ENCODE measurements at places on chromosomes 12 and 14.

- peaks cover 2% of the 10 kb centered on the region for H3K4me1 ChIP-seq
- peak within 1 kb of the TSS; percentile 15 for H3K27ac ChIP-seq
Measured at GRCh38 chr12:69738351-69739286, at the start of gene RAB3IP. Gene RAB3IP (plus strand): TSS chr12:69738860. CDS start chr12:69755409, 16,549 bp downstream.

DNA sequence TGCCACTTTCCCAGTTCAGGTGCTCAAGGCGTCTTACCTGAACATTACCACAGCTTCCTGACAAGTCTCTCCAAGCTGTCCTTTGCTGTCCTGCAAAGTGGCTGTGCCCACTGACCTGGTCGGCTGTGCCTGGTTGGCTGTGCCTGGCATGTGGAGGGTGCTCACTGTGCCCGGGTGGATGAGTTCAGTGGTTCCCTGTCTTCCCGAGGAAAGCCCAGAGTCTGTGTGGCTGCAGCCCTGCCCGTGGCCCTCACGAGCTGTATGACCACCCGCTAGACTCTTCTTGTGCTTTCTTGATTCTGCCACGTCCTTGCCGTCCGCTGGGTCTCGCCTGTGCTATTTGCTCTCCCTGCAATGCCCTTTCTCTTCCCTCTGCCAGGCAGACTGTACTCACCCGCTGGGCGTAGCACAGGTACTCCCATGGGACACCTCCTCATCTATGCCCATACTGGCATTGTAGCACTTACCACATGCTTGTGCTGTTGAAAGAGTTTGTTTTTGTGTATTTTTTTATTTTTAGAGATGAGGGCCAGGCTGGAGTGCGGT is 95.9 kb downstream of the TSPAN9 start:
- no peaks in the 10 kb centered on the region for H3K36me3 ChIP-seq
- no peaks in the 10 kb centered on the region for H3K27me3 ChIP-seq
- peaks cover 3% of the 10 kb centered on the region for H3K4me1 ChIP-seq
- H3K27ac ChIP-seq, result no peak overlapping the region
- H3K4me3 ChIP-seq, result no peak overlapping the region

- no peak overlapping the region for H3K27ac ChIP-seq
- no peaks in the 10 kb centered on the region for H3K36me3 ChIP-seq
- H3K4me1 ChIP-seq, result no peaks in the 10 kb centered on the region
- H3K27me3 ChIP-seq, result no peaks in the 10 kb centered on the region
Measured at GRCh38 chr14:36423430-36423829, 96.6 kb downstream of the NKX2-1 start.

- H3K27me3 ChIP-seq, result no peaks in the 10 kb centered on the region
- no peak overlapping the region for H3K4me3 ChIP-seq
- H3K36me3 ChIP-seq, result no peaks in the 10 kb centered on the region
- no peak overlapping the region for H3K27ac ChIP-seq
- peaks cover 19% of the 10 kb centered on the region for H3K4me1 ChIP-seq
Measured at GRCh38 chr12:109762071-109762672, 48.5 kb downstream of the FAM222A start.

GRCh38 chr12:113062502-113063395 is 6.2 kb downstream of the DTX1 start:
- H3K27me3 ChIP-seq, result no peaks in the 10 kb centered on the region
- no peak overlapping the region for H3K27ac ChIP-seq
- H3K4me3 ChIP-seq, result no peak overlapping the region
- no peaks in the 10 kb centered on the region for H3K4me1 ChIP-seq
- no peak for DNase-seq

GRCh38 chr12:41563051-41563450 is 374.9 kb downstream of the PDZRN4 start:
- H3K36me3 ChIP-seq, result no peaks in the 10 kb centered on the region
- DNase-seq, result no peak
- H3K27ac ChIP-seq, result no peak overlapping the region
- H3K27me3 ChIP-seq, result no peaks in the 10 kb centered on the region
- no peaks in the 10 kb centered on the region for H3K4me1 ChIP-seq

- H3K27me3 ChIP-seq, result no peaks in the 10 kb centered on the region
- H3K4me3 ChIP-seq, result no peak overlapping the region
- H3K27ac ChIP-seq, result no peak overlapping the region
- no peaks in the 10 kb centered on the region for H3K36me3 ChIP-seq
- no peak for DNase-seq
Measured at GRCh38 chr12:121102307-121102706, 30.4 kb upstream of the P2RX7 start.

GRCh38 chr12:66352197-66352596 is 49.9 kb downstream of the HELB start:
- no peaks in the 10 kb centered on the region for H3K4me1 ChIP-seq
- no peak for DNase-seq
- H3K27ac ChIP-seq, result no peak overlapping the region
- H3K36me3 ChIP-seq, result no peaks in the 10 kb centered on the region
- no peak overlapping the region for H3K4me3 ChIP-seq

GRCh38 chr12:16198884-16199283 is 78.6 kb downstream of the SLC15A5 start:
- no peak overlapping the region for H3K4me3 ChIP-seq
- no peak for DNase-seq
- no peaks in the 10 kb centered on the region for H3K36me3 ChIP-seq
- H3K4me1 ChIP-seq, result no peaks in the 10 kb centered on the region
- no peaks in the 10 kb centered on the region for H3K27me3 ChIP-seq

DNA sequence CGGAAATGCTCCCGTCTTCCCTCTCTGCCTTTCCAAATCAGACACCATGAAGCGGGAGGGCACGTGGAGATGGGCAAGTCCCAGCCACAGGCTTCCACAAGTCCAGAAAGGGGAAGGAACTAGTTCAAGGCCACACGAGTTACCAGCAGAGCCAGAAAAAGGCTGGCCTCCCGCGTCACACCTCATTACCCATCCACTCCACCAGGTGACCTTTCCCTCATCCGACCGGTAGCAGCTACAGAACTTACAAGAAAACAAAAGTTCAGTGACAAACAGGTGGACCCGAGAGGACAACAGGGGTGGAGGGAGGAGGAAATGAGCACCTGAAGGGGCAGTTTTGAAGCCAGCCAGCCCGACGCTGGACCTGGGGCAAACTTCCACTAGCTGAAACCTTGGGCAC is 46.9 kb downstream of the CHGA start:
- H3K36me3 ChIP-seq, result no peaks in the 10 kb centered on the region
- no peaks in the 10 kb centered on the region for H3K4me1 ChIP-seq
- H3K27ac ChIP-seq, result no peak overlapping the region
- no peaks in the 10 kb centered on the region for H3K27me3 ChIP-seq

DNA sequence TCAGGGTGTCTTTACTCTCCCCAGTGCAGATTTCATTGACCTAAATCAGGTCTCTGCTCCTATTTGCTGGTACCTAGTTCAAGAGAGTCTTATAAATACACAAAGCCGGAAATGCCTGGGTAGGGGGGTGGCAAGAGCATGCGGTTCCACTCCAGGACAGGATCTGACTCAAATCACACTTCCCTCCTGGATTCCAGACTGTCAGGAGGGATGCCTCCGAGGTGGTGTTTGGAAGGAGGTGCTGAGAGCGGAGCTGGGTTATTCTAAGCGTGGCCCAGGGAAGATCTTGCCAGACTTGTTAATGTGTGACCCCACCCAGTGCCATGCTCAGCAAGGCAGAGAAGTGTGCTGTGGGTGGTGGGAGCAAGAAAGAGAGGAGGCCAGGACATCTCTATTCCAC is 49.8 kb downstream of the B4GALNT3 start:
- no peak overlapping the region for H3K4me3 ChIP-seq
- DNase-seq, result no peak
- H3K4me1 ChIP-seq, result no peaks in the 10 kb centered on the region
- no peak overlapping the region for H3K27ac ChIP-seq

DNA sequence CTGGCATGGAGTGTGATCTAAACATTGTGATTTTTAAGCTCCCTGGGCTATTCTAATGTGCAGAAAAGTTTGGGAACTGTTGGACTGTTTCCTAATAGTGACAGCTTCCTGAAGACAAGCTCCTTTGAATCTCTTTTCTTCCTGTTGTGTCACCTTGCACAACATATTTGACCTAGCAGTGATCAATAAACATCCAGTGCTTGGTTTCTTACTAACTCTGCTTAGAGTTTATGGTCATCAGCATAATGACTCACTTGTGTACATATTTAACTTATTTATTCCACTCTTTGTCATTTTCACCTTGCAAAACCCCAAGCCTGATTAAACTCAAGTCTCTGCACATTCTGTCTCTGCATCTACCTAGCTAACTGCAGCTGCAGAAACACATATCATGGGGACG is 27.3 kb upstream of the TBC1D30 start:
- H3K27ac ChIP-seq, result no peak overlapping the region
- H3K4me3 ChIP-seq, result no peak overlapping the region
- H3K36me3 ChIP-seq, result no peaks in the 10 kb centered on the region
- no peaks in the 10 kb centered on the region for H3K4me1 ChIP-seq
- H3K27me3 ChIP-seq, result no peaks in the 10 kb centered on the region

GRCh38 chr14:69298131-69299071 is 38.4 kb downstream of the GALNT16 start:
- H3K27me3 ChIP-seq, result peaks cover 3% of the 10 kb centered on the region
- H3K36me3 ChIP-seq, result no peaks in the 10 kb centered on the region
- no peak overlapping the region for H3K4me3 ChIP-seq
- H3K4me1 ChIP-seq, result peaks cover 2% of the 10 kb centered on the region
- peak; percentile 78 for DNase-seq

GRCh38 chr12:13197526-13198143 is 1.1 kb downstream of the EMP1 start:
- no peaks in the 10 kb centered on the region for H3K27me3 ChIP-seq
- H3K27ac ChIP-seq, result peak overlapping the region; percentile 82
- H3K4me1 ChIP-seq, result peaks cover 3% of the 10 kb centered on the region
- H3K4me3 ChIP-seq, result peak overlapping the region; percentile 52
- no peak for DNase-seq

DNA sequence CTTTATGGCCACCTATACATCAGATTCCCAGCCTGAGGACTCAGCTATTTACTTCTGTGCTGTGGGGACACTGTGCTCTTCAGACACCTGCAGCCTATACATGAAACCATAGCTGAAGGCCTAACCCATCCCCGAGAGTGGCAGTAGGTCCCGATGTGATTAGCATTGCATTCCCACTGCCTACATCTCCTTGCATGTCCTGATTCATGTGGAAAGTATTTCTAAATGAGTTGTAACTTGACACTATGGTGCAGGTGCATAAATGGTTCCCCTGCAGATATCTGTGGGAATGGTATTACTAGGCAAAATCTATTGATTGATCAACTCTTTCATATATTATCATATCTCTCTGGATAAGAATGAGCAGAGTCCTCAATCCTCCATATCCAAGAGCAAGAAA is 433.5 kb downstream of the DAD1 start:
- DNase-seq, result no peak
- no peaks in the 10 kb centered on the region for H3K27me3 ChIP-seq
- no peaks in the 10 kb centered on the region for H3K4me1 ChIP-seq
- H3K4me3 ChIP-seq, result no peak overlapping the region
- H3K27ac ChIP-seq, result no peak overlapping the region

DNA sequence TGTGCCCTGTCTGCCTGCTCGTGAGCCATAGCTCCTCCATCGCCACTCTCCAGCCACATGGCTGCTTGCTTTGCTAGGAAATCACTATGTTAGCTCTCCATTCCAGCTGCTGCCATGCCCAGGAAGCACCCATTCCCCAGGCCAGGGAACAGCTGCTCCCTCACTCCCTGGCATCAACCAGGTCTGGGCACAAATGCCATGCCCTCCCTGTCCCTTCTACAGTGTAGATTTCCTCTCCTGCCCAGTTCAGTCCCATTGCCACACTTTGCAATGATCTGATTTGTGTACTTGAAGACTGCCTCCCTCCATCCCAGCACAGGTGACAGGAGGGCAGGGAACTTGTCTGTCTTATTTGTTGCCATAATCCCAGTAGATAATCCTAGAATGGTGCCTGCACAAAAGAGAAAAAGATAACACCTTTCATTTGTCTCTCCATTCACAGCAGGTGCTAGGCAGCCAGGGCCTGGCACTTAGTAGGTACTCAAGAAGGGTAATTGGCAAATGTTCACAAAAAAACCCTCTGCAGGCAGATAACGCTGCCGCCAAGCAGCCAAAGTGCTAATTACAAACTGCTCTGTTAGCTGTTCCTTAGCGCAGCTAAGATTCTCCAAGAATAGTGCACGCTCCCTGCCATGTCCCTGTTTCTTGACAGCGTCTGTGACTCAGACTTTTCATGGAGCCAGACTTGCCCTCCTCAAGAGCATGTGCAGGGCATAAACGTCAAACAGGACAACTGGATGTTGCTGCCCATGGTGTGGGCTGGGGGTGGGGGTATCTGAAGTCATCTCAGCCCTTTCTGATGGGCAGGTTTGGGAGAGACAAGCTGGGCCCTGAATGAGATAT is 69.1 kb downstream of the ARL6IP4 start:
- DNase-seq, result no peak
- no peak overlapping the region for H3K27ac ChIP-seq
- H3K4me1 ChIP-seq, result peaks cover 26% of the 10 kb centered on the region
- no peaks in the 10 kb centered on the region for H3K36me3 ChIP-seq

DNA sequence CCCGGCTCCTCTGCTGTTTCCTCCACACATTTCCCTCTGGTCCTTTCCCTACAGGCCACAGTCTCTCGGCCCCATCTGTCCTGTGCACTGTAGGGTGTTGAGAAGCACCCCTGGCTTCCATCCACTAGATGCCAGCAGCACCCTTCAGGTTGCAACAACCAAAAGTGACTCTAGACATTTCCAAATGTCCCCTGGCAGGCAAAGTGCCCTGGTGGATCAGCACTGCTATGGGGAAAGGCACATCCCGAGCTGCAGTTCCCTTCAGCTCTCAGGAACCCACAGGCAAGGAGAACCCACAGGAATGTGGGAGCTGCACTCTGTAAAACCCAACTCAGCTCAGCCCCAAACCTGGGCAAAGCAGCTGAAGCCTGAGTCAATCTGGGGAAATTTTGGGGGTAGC is 77.0 kb downstream of the RBM19 start:
- no peaks in the 10 kb centered on the region for H3K4me1 ChIP-seq
- no peak for DNase-seq
- H3K27ac ChIP-seq, result no peak overlapping the region
- no peak overlapping the region for H3K4me3 ChIP-seq
- no peaks in the 10 kb centered on the region for H3K36me3 ChIP-seq

- no peaks in the 10 kb centered on the region for H3K27me3 ChIP-seq
- H3K27ac ChIP-seq, result peak overlapping the region; percentile 58
- peak overlapping the region; percentile 65 for H3K4me3 ChIP-seq
- peaks cover 6% of the 10 kb centered on the region for H3K4me1 ChIP-seq
Measured at GRCh38 chr12:49131894-49132461, 783 bp upstream of the TUBA1B start.

- H3K4me3 ChIP-seq, result no peak overlapping the region
- no peaks in the 10 kb centered on the region for H3K36me3 ChIP-seq
- H3K27ac ChIP-seq, result no peak overlapping the region
- no peaks in the 10 kb centered on the region for H3K27me3 ChIP-seq
- peaks cover 7% of the 10 kb centered on the region for H3K4me1 ChIP-seq
Measured at GRCh38 chr12:52233462-52234207, 592 bp downstream of the KRT7 start.

- no peak overlapping the region for H3K4me3 ChIP-seq
- no peak overlapping the region for H3K27ac ChIP-seq
- no peaks in the 10 kb centered on the region for H3K27me3 ChIP-seq
- no peak for DNase-seq
- no peaks in the 10 kb centered on the region for H3K4me1 ChIP-seq
Measured at GRCh38 chr12:84135586-84136279, 776.9 kb downstream of the SLC6A15 start.

DNA sequence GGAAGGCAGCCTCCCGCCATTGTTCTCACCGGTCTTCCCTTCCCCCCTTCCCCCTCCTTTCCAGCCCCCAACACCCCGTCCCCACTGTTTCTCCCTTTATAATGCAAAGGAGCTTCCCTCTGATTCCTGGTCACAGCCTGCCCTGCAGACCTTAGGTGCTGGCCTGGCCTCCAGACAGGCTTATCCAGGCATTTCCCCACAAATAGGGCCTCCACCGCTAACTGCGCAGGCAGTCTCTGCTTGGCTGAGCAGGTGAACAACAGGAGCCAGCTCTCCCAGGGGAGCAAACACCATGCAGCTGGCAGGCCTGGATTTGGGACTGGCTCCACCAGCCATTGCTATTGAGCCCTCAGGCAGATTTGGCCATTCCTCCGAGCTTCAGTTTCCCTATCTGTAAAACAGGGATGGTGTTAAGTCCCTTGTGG is 46.0 kb downstream of the SMIM41 start:
- H3K27ac ChIP-seq, result no peak overlapping the region
- H3K4me3 ChIP-seq, result no peak overlapping the region
- H3K4me1 ChIP-seq, result peaks cover 5% of the 10 kb centered on the region
- DNase-seq, result no peak

Measured in ovary (tissue), 10 donors.